ENCODE measurements at places on chromosomes 7 and 10.

DNA sequence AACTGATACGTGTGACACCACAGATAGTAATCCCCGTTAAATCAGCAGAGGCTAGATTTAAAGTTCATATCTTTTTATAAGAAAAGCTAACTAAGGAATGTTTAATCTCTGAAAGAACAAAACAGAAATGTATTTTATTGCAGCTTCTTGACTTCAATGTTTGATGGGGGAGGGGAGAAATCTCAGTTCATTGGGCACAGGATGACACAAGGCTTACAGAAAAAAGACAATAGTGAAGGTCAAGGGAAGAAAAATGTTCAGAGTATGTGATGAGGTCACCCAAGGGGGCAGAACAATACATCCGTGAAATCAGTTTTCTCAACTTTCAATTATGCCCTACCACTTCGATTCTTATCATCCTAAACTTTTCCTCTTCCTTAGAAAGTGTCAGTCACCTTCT, 102.9 kb downstream of the ELAPOR2 start:
- DNase-seq = no peak

GRCh38 chr7:119983468-119983867, 289.5 kb upstream of the KCND2 start:
- DNase-seq = no peak

GRCh38 chr10:110860576-110861241, 11.0 kb upstream of the PDCD4 start:
- DNase-seq = no peak

GRCh38 chr7:5678295-5679047, 103.0 kb downstream of the RNF216 start:
- no peak for DNase-seq

- DNase-seq = no peak
Observed at GRCh38 chr10:49284356-49284755, 14.6 kb upstream of the C10orf71 start.

- DNase-seq = no peak
Observed at GRCh38 chr7:109930049-109930448, 1160.9 kb upstream of the LRRN3 start.

GRCh38 chr10:43844221-43844620, 195.5 kb upstream of the ZNF32 start:
- DNase-seq = no peak

DNA sequence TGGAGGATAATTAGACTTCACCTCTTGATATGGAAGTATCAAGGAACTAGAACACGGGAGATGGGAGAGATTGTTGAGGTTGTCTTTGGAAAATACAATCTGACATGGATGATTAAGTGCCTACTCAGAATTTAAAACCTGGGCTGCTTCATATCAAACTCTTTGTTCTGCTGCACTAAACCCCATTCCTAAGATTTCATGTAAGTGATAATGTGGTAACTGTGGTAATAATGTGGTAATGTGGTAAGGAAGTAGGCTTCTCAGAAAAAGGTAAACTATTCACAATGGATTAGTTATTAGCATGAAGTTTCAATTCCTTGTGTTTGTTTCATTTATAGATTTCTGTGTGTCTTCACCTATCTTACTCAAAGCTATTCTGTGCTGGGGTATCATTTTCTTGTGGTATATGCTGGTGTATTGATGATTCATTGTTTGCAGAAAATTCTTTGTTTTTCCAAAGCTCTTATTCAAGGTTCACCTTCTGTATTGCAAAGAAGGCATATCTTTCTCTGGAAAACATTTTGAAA, 129.9 kb upstream of the TAC1 start:
- no peak for DNase-seq

GRCh38 chr10:125878957-125879835, 1.9 kb downstream of the DHX32 start:
- DNase-seq = no peak

- no peak for DNase-seq
Observed at GRCh38 chr7:98911916-98912315, 33.6 kb downstream of the TRRAP start.

DNA sequence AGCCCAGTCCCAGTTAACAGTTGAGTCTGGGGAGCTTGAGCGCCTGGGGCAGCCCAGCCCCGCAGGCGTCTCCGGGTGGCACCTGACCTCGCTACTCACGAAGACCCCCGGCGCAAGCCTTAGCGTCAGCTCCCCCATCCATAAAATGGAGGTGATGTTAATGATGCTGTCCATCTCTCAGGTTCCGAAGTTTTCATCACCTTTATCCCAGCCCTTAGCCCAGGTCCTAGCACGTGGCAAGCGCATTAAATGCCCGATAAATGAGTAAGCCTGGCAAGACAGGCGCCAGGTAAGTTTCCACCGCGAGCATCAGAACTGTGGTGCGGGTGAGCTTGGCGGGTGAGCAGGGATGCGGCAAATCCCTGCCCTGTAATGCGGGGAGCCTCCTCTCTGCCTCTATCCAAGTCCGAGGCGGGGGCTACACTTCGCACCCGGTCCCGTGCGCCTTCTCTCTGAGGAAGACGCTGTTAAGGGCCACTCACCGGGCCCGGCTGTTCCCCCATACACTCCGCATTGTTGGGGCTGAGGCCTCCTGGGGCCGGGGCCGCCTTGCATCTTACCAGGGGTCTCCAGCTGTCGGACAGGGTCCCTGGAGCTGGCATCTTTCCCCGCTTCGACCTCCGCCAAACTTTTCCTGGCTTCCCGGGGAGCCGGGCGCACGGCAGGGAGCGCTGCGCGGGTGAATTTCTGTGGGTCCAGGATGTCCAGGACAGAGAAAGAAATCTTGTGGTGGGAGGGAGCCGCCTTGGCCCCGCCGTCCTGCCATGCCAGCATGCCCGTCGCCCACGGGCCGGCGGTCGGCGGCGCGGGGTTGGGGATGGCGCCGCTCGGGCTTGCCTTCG, 444 bp downstream of the NKX1-2 start:
- DNase-seq = no peak

GRCh38 chr10:52740913-52741675, 31.5 kb downstream of the MBL2 start:
- DNase-seq = no peak

GRCh38 chr7:46360296-46360695, 439.2 kb upstream of the IGFBP3 start:
- no peak for DNase-seq

GRCh38 chr10:115950320-115950719, 322.7 kb downstream of the GFRA1 start:
- no peak for DNase-seq

DNA sequence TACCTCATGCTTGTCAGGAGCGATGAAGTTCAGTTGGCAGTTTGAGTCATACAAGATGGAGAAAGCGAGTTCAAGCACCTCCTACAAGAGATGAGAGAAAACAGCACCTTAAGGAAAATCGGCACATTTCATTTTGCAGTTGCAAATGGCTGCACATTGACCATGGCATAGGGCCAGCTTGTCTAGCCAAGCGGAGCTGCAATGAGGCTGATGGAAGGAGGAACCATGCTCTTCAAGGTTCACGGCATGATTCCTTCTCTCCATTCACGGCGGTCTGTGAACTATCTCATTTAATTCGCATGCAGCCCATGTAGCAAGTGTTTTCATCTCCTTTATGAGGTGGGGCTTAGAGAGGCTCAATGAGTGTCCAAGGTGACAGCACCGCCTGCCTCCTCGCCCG, 137.4 kb upstream of the AOAH start:
- no peak for DNase-seq

GRCh38 chr10:34978080-34978479, 112.1 kb downstream of the CUL2 start:
- no peak for DNase-seq

GRCh38 chr7:40301486-40302068, 166.8 kb downstream of the SUGCT start:
- DNase-seq = no peak

DNA sequence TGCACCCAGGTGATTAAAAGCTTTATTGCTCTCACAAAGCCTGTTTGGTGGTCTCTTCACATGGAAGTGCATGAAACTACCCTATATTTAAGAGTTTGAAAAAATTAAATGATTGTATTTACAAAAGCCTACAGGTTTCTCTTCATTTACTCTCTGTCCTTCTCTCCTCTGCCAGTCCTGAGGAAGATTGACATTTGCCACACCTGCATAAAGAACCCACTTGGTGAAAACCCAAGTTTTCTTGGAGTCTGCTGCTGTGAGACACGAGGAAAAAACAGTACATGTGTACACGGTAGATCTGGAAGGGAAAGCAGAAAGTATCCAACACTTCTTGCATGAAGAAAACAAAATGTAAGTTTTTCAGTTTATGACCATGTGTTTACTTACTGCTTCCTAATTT, 994.4 kb upstream of the POT1 start:
- no peak for DNase-seq

DNA sequence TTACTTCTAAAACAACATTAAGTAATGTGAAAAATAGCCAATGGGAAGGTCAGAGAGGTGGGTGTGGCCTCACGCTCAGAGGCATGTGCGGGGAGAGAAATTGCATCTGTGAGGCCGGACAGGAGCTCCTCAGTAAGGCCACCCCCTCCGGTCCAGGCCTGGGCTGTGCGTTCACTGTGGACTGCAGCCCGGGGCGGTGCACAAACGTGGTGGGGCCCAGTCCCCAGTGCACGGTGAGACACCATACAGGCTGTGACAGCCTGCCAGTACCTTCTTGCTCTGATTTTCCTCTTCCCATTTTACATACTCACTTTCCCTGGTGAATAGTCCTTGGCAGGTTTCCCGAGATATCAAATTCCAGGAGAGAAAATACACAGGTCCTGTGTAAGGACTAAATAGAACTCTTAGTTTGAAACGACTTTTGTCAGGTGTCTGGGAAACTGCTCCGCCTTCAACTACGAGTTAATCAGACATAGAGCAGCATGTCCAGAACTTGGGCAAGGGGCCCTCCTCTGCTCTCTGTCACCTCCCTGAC, 174.1 kb upstream of the MKI67 start:
- no peak for DNase-seq

GRCh38 chr10:86363184-86363832, 3.3 kb downstream of the GRID1 start:
- no peak for DNase-seq

- DNase-seq = no peak
Observed at GRCh38 chr10:105993609-105994008, 1170.9 kb downstream of the SORCS1 start.

GRCh38 chr7:54260941-54261371, 281.2 kb upstream of the VSTM2A start:
- no peak for DNase-seq

- no peak for DNase-seq
Observed at GRCh38 chr10:35834877-35835494, 192.9 kb upstream of the FZD8 start.

- no peak for DNase-seq
Observed at GRCh38 chr7:1777122-1777521, 107.0 kb downstream of the ELFN1 start.

DNA sequence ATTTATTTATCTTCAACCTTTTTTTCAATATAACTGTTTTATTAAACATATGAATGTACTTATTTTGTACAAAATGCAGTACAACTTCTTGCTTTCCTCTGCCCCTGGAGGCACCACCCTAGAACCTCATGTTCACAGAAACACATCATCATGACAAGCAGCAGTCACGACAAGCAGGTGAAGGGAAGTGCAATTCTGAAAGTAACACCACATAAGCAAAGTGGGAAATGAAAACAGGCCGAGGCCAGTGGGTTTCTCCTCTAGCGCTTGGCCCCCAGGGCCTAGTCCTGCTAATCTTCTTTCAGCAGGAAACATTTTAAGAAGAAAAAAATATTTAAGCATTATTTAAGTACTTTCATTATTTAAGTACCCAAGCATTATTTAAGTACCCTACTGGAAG, 598.1 kb downstream of the SH2D4B start:
- no peak for DNase-seq

GRCh38 chr7:101085162-101085964, at the start of gene TRIM56:
TRIM56 (plus strand) TSS chr7:101085481; CDS start chr7:101087313, 1,832 bp downstream.
- DNase-seq = peak; percentile 65

DNA sequence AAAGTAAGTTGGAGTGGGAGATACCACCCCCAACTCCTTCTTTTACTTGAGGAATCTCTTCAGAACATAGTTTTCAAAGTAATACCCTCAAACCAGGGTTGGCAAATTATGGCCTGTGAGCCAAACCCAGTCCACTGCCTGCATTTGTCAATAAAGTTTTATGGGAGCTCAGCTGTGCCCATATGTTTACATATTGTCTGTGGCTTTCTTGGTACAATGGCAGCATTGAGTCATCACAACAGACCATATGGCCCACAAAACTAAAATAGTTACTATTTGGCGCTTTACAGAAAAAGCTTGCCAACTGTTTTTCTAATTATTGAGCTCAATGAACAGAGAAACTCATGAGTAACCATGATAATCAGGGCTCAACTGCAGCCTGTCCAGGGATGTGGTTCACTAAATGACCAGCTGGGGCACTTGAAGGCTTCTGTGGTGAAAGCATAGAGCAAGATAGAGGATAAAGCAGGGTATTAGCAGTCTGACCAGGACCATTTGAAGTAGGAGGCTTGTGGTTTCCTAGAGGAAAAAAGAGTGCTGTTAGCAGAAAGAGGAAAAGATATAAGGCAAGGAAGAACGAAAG, 196.0 kb upstream of the GRB10 start:
- no peak for DNase-seq

GRCh38 chr10:120607016-120607709, 150.1 kb downstream of the PLPP4 start:
- DNase-seq = no peak

GRCh38 chr10:109430043-109430760, 493.1 kb downstream of the XPNPEP1 start:
- DNase-seq = no peak

DNA sequence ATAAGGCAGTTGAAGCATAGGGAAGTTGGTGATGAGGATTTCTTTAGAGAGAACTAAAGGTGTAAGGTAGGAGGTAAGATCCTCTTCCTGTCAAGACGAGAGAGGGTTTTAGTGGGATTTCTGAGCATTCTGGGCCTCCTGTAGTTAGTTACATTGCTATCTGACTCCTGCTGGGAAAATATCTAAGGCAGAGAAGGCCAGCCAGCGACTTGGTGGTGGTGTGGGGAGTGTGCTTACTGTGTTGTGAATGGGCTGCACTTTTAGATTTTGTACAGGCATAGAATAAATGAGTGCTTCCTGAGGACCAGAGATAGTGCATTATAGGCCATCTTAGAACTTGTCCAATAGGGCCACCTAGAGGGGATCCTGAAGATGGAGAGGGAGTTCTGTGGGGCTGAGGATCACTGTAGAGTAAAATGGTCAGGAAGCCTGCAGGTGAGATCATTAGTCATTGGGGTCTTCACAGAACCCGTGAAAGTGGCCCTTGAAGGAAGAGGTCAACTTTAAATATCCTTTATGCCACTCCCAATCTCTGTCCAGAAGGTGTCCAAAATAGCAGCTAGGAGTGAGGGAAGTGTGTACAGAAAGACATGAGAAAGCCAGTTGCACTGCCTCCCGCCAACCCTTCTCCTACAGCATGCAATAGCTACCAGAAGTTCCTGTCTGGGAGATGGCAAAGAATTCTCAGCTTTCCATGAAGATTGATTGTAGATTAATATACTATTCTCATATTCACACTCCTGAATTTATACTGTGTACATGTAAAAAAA, 266.6 kb downstream of the POLR1F start:
- DNase-seq = no peak

GRCh38 chr7:33901199-33901598, 4.1 kb upstream of the BMPER start:
- DNase-seq = no peak

- no peak for DNase-seq
Observed at GRCh38 chr7:66500087-66500486, 128.6 kb upstream of the KCTD7 start.

GRCh38 chr7:26180792-26181198, 19.8 kb downstream of the HNRNPA2B1 start:
- no peak for DNase-seq
